Stimulated activated CD8-positive, alpha-beta memory T cell treated with anti-CD3 and anti-CD28 coated beads, Interleukin-7, amount 100 ng/mL, for 48 hours (primary cell): ENCODE measurements at places on chromosomes 2 and 18.

- no peak for DNase-seq
These were observed 77.2 kb downstream of the NAT8 start for GRCh38 chr2:73564986-73565385.

- DNase-seq = no peak
These were observed 130.9 kb downstream of the GLI2 start for GRCh38 chr2:120866483-120867140.

- DNase-seq = no peak
These were observed 148.7 kb upstream of the ZEB2 start for GRCh38 chr2:144668493-144669110.

GRCh38 chr2:26811261-26811660, 25.4 kb downstream of the CENPA start:
- DNase-seq = no peak

GRCh38 chr2:30465171-30465545, 18.1 kb downstream of the LCLAT1 start:
- no peak for DNase-seq

DNA sequence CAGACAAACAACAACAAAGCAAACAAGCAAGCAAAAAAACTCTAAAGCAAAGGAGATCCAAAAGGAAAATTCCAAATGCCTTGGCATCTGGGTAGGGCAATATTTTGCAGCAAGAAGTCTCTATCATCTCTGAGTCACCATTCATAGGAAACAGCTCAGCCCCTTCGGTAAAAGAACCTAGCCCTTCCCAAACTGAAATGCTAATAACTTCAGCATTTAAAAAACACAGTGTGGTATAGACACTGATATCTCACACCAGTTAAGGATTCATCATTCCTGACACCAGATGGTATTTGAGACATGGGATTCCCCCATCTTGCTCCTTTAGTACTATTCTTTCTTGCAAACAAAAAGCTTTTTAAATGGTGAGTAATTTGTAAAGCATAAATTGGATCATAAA, 491.8 kb downstream of the TXNL1 start:
- no peak for DNase-seq

DNA sequence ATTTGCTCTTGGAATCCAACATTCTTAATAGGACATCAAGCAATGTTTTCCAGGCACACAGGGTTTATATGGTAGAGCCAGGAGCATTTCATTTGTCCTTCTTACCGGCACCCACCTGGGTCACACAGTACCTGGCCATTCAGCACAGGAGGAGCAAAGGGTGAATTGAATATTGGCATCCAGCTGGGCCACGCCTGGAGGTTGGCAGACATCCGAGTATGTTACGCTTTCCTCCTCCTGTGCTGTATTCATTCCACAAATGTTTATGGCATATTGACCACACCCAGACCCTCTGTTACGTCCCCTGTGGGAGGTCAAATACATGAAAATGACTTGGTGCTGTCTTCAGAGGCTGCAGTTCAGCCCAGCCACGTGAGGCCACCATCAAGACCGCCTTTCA, 206.2 kb downstream of the RTP5 start:
- DNase-seq = no peak

- no peak for DNase-seq
These were observed 420.6 kb downstream of the IRS1 start for GRCh38 chr2:226378753-226379705.

GRCh38 chr18:31598021-31598805, 6.5 kb downstream of the TTR start:
- no peak for DNase-seq

- DNase-seq = no peak
These were observed 403.6 kb upstream of the RAB6C start for GRCh38 chr2:129575880-129576279.

DNA sequence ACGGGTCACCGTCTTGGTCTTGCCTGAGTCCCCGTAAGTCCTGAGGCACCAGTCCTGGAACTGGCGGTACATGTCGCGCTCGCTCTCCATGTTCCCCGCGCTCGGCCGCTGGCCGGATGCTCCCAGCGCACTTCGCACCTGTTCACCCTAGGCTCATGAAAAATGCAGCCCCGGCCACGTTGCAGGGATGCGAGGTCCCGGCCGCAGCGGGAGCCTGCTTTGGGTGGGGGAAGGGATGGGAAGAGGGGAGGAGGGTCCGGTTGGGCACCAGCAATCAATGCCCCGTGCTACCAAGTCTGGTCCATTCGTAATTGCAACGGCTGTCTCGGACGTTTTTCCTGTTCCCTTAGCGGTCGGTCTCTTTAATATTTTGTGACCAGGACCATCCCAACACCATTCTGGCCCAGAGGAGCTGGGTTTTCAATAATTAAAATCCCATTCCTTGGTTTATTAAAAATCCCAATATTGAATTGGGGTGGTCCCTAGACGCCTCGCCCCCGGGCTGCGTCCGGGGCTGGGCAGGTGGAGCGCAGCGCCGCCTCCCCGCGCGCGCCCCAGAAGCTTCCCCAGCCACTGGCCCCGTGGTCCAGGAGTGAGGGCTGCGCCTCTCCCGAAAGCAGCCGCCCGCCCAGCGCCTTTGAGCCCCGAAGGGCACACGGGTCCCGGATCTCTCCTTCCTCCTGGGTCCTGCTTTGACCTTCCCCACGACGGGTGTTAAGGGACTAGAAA, 1.4 kb downstream of the NOL4 start:
- DNase-seq = no peak

GRCh38 chr2:235008584-235009044, 56.8 kb downstream of the SH3BP4 start:
- DNase-seq = no peak

- no peak for DNase-seq
These were observed 94.8 kb downstream of the PLB1 start for GRCh38 chr2:28590496-28591301.

- no peak for DNase-seq
These were observed 37.6 kb upstream of the CLASP1 start for GRCh38 chr2:121686902-121687301.

DNA sequence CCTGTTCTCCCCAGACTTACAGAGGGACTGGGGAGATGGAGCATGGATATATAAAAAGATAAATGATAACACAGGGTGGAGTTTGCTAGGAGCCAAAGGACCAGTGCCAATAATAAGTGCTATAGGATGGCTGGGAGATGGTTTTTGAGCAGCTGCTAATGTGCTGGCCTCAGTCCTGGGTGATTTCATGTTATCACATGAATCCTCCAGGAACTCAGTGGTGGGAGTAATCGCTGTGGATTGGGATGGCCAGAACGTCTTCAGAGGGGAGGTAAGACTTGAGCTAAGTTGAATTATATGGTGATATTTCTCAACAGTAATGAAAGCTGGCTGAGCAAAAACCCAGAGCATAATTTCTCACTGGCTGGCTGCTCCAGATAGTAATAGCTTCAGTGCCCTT, 441.4 kb downstream of the SLC4A3 start:
- DNase-seq = no peak

GRCh38 chr2:867296-867695, 83.4 kb upstream of the SNTG2 start:
- no peak for DNase-seq

DNA sequence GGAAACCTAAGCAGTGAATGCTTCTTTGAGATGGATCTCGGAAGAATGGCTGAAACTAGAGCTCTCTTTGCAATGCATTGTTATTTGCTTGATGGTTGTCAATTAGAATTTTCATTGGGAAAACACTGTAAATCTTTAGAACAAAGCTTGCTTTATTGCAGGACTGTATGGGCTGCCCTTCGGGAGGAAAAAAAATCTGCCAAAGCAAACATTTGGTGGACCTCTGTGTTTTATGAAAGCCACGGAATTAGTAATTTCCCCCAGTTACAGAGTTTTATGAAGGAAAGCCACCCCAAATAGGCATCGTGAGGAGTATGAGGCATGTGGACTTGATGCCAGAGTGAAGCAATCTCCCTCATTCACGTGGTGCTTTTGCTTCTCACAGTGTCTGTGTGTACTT, 33.5 kb downstream of the RHBDD1 start:
- DNase-seq = no peak

DNA sequence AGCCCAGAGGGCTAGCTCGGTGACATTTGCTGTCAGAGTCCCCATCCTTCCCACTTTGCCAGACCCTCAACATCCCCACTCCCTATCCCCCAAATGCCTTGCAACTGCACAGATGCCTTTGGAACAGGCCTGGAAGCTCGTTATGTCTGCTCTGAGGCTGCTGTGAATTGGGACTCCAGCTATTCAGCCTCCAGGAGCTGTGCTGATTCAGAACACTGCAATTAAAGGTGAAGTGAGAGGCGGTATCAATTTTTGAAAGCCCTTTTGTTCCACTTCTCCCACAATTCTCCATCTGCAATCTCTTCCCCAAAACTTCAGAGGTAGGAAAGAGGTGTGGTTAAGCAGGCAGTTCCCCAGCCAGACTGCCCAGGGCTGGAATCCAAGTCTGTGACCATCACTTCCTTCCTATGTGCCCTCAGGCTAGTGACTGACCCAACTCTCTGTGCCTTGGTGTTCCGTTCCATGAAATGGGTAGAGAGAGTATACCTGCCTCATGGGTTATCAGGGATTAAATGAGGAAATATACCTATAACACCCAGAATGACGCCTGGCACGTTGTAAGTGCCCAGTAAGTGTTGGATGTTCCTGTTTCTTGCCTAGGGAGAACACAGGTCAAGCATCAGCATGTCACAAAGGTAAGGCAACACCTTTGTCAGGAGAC, 17.5 kb downstream of the NOSTRIN start:
- no peak for DNase-seq

- no peak for DNase-seq
These were observed 150.2 kb downstream of the KCNH7 start for GRCh38 chr2:162688403-162688802.

DNA sequence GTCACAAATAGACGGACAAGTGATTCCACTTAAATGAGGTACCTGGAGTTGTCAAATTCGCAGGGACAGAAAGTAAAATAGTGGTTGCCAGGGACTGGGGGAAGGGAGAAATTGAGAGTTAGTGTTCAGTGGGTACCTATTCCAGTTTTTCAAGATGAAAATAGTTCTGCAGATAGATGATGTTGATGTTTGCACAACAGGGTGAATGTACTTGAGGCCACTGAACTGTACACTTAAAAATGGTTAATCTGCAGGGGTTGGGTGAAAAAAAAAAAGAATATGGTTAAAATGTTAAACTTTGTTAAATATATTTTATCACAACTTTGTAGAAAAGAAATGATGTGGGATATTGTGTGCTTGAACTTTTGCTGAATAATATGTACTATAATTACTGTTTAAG, 102.3 kb downstream of the NCK2 start:
- no peak for DNase-seq

- no peak for DNase-seq
These were observed 23.0 kb upstream of the ACTR2 start for GRCh38 chr2:65204461-65205210.

DNA sequence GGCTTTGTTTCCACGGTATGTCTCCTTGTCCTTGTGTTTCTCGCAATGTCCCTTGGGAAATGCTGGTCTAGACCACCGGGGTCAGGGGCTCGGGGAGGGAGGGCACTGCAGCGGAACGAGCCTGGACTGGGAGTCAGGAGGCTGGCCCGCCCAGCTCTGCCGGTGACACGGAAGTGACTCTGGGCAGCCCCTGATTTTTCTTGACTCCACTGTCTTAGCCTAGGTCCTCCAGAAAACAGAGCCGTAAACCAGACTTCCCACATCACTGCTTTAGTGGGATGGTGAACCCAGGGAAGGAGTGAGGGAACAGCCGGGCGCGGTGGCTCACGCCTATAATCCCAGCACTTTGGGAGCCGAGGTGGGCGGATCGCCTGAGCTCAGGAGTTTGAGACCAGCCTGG, 144.2 kb downstream of the ASB1 start:
- DNase-seq = no peak

DNA sequence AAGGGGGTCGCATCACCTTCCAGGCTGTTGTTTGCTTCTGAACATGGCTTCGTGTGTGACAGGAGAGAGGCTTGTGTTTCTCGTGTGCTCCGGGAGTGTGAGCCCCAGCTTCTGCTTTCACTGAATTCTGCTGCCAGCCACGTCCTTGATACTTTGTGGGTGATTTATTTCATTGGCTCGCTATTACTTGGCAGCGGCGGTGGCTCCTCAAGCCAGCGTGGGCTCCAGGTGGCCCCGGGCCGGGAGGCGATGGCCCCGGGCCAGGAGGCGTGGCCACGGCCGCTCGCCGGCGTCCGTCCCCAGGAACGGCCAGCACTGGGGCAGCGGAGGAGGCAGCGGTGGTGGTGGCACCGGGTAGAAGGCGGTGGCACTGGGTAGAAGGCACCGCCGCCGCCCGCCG, 63.1 kb downstream of the NAPG start:
- DNase-seq = no peak

- no peak for DNase-seq
These were observed 3.4 kb upstream of the TET3 start for GRCh38 chr2:73981081-73982001.

GRCh38 chr2:67260343-67261277, 136.5 kb upstream of the ETAA1 start:
- no peak for DNase-seq

DNA sequence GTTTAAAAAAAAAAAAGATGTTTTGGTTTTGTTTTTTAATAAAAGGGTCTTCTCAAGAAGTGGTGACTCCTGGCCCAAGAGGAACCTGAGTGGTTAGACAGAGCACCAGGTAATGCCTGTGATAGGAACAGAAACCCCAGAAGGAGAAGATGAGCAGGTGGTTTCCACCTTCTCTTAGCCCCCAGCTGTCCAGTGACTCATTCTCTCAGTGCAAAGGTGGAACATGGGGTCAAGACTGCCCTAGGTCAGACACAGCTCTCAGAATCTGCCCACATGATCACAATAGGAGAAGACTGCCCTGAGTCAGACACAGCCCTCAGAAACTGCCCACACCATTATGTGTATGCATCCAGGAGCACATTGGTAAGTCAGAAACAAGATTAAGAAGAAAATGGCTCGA, 61.8 kb downstream of the TBC1D8 start:
- no peak for DNase-seq

- no peak for DNase-seq
These were observed 37.7 kb upstream of the RTN4 start for GRCh38 chr2:55087936-55088335.
